Pons (tissue), 1 donor: ENCODE measurements at places on chromosomes 6 and 20.

DNA sequence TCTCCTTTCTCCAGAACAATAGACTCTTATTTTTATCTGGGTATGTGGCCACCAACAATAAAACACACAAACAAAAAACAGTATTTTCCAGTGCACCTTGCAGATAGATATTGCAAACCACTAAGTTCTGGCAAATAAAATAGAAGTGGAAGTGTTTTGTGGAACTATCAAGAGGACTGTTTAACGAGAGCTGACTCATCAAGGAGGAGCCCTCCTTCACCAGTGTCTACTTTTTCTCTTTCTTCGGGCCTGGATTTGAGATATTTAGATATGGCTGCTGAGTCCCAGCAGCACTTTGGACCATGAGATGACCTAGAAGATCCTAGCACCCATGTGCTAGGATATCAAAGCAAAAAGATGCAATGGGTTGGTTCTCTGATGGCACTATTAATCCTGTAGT lies 154.7 kb downstream of the AIG1 start:
- no peak for DNase-seq

DNA sequence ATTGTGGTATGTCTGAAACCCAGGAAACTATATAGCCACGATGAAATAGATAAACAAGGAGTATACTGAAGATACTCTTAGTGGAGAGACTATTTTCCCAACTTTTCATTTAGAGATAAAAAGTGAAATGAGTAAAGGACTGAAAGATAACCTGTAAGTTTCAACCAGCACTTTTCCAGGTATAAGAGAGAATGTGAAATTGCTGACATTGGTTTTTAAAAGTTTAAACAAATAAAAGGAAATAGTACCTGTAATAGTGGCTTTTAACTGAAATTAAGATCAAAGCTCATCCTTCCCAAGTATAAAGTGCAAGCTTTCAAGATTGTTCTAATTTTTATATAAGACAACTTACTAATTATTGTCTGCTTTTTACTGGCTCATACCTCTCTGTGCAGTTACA lies 130.2 kb upstream of the CCN2 start:
- no peak for DNase-seq

GRCh38 chr20:37202267-37202943 lies 23.1 kb upstream of the MROH8 start:
- peak; percentile 46 for DNase-seq

DNA sequence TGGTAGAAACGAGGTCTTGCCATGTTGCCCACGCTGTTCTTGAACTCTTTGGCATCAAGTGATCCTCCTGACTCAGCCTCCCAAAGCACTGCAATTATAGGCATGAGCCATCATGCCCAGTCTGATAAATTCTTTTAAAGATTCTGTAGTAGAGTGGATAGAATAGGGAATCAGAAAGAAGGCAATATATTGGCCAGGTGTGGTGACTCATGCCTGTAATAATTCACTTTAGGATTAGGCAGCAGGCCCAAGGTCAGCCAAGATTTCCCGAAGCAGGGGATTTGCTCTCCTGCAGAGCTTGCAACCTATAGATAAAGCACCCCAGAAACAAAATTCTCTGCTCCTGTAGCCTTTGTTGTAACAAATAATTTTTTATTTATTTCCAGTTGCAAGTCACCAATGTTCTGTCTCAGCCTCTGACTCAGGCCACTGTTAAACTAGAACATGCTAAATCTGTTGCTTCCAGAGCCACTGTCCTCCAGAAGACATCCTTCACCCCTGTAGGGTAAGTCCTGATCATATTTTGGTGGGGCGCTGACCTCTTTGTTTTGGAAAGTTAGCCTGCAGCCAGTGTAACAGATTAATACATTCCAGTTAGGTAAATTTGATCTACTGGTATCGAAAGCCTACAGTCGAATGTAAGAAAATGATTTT lies 30.4 kb upstream of the MROH8 start:
- no peak for DNase-seq

DNA sequence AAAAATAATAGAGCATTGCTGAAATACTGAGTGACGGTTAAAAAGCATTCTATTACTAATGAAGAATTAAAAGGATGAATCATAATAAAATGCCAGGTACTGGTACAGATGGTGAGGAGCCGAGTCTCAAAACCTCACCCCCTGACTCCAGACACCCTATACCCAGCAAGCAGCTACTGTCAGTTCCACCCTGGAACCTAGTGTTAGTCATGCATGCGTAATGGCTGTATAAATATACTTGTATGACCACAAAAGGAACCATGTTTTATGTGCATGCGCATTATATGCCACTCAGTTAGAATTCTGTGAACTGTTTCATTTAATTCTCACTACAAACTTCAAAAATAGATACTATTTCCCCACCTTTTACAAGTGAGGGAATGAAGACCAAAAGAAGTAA lies 568.7 kb upstream of the RNF217 start:
- no peak for DNase-seq
